ENCODE measurements at places on chromosomes 5 and 9. TPM values are rescaled to one million over a fixed set of nuclear protein-coding genes. Genes with fewer than 3 reads are reported as not detected.

PLPP1 gene
- 36.4 TPM for total RNA-seq

DAP gene
- total RNA-seq, result 67.4 TPM

GFI1B gene
- not detected for total RNA-seq

IFNA2 gene
- not detected for total RNA-seq

C8G gene
- not detected for total RNA-seq

Measured in smooth muscle cell of the umbilical artery (primary cell).